ENCODE measurements at places on chromosomes 7 and 10.

DNA sequence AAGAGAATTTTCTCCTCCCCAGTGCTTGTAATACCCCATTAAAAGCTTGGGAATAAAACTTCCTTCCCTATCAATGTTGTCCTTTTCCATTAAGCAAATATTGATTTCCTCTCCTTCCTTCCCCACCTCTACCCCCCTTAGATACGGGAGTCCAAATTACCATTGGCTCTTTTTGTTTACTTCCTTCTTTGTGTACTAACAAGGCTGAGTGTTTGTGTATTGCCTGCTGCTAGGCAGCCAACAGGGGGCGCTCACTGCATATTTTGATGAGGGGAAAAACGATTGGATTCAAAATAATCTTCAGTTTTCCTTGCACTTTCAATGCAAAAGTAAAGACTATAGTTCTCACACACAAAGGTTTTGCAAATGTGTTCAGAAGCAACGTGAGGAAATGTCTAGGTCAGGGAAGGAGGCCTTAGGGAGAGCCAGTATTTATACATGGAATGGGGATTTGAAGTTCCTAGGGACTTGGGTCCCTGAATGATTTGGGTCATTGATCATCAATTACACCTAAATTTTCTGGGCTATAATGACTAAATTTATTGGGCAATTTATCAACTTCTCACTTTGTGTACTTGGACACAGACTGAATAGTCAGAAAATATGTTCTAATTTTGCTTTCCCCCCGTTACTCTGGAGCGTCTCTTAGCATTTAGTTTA is 23.6 kb upstream of the VPS41 start:
- no peak for DNase-seq

GRCh38 chr7:24428676-24429075 is 144.6 kb upstream of the PALS2 start:
- no peak for DNase-seq

DNA sequence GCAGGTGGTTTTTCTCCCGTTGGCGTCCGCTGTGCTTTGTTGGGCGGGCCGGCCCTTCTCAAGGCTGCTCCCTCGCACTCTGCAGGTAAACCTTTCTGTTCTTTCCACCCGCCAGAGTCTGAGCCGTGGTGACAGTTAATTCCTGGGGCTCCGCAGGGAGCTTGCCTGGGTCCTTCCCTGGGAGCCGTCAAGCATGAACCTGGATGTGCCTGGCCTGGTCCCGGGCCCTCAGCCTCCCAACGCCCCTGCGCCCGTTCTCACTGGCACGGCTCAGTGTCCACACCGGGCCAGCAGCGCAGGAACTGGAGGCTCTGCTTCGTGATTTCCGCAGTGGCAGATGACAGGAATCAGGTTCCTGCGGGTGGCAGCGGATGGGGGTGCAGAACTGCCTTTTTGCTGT is 10.9 kb upstream of the NKX6-2 start:
- no peak for DNase-seq

GRCh38 chr10:8677642-8678041 is 623.2 kb downstream of the GATA3 start:
- no peak for DNase-seq

- DNase-seq: peak; percentile 39
Observed at GRCh38 chr10:17454161-17455014, at the start of gene ST8SIA6. Gene ST8SIA6 (minus strand): TSS chr10:17454595. CDS start chr10:17454255, 340 bp downstream.

- DNase-seq: no peak
Observed at GRCh38 chr10:32059472-32059871, 3.2 kb upstream of the KIF5B start.

- no peak for DNase-seq
Observed at GRCh38 chr7:157432957-157433576, 96.3 kb downstream of the DNAJB6 start.

GRCh38 chr10:88316292-88316861 is 266.7 kb downstream of the RNLS start:
- no peak for DNase-seq

GRCh38 chr10:61993711-61994401 is 92.4 kb downstream of the ARID5B start:
- DNase-seq: no peak

- no peak for DNase-seq
Observed at GRCh38 chr10:97060441-97061084, 125.2 kb downstream of the SLIT1 start.

DNA sequence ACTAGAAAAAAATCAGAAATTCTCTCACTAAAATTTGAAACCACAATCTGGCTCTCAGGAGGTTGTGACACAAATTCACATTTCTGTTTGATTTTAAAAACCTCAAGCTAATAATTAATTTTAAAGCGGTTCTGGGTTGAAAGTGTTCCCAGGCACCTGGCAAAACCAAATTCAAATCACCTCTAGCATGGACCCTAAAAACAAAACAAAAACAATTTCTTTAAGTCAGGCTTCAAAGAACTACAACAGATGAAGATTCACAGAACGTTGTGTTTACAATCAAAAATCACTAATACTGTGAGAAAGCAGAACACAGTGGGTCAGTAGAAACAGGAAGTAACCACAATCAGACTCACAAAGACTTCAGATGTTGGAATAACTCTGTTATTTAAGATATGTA is 7.2 kb upstream of the RELN start:
- DNase-seq: no peak

DNA sequence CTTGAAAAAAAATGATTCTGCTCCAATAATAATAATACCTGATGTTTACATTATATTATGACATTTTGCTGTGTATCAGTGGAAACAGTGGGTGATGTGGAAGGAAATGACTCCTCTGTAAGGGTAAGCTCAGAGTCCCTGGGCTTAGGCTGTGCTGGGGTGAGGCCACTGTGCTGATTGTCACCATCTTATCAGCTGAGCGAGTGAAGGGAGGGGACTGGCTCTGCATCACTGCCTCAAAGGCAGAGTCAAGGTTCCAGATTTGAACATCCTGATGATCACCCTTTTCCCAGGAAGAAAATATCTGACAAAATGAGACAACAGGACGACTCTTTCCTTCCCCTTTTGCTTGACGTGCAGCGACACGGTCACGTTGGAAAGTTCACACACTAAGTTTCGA is 24.0 kb upstream of the HABP2 start:
- no peak for DNase-seq

DNA sequence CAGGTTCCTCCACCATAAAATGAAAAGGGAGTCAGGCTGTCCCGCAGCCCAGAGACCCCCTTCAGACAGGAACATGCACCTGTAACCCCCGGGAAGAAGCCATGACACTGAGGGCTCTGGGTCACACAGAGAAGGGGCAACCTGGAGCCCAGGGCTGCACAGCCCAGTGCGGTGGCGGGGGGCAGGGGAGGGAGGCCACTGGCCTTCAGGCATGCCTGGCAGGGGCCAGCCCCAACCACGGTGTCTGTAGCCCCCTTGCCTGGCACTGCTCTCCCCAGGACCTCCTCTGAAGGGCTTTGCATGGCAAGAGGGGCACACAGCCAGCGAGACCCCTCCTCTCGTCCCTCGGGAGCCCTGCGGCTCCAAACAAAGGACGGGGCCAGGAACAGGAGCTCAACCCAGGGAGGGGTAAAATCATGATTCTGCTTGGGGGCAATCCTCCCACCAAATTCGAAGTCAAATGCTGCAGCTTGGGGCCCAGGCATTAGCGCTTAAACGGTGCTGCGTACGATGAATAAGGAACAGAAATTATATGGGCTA is 235.1 kb downstream of the MAD1L1 start:
- DNase-seq: no peak

DNA sequence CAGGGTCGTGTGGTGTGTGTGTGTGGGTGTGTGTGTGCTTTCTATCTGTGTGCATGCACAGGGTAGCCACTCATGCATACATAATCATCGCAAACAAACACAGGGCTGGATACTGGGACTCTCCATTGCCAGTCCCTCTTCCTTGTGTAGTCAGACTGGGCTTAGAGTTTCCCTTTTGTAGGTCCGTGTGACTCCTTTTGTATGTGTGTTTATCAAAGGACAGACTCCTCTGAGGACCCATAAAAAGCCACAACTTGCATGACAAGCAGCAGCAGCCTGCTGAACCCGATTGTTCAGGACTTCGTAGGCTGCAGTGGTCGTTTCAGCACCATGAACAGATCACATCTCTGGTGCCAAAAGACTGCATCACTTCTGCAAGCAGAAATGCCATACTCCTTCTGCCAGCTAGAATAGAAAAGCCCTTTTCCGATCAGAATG is 895 bp downstream of the VSTM2A start:
- no peak for DNase-seq

DNA sequence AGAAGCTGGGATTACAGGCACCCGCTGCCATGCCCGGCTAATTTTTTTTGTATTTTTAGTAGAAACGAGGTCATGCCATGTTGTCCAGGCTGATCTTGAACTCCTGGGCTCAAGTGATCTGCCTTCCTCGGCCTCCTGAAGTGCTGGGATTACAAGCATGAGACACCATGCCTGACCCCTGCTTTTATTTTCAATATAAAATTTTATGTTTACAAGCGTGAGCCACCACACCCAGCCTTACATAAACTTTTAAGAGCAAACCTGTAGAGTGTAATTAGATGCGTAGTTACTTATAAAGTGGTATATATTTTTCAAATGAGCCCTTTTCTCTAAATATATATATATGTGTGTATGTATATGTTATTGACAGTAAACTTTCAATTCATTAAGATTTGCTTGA is 8.7 kb downstream of the CNNM2 start:
- no peak for DNase-seq

- no peak for DNase-seq
Observed at GRCh38 chr10:93567277-93568104, 1.0 kb downstream of the FFAR4 start.

- DNase-seq: no peak
Observed at GRCh38 chr7:137865764-137866163, 19.0 kb upstream of the DGKI start.

GRCh38 chr10:89171263-89171872 is 35.7 kb downstream of the CH25H start:
- DNase-seq: no peak

DNA sequence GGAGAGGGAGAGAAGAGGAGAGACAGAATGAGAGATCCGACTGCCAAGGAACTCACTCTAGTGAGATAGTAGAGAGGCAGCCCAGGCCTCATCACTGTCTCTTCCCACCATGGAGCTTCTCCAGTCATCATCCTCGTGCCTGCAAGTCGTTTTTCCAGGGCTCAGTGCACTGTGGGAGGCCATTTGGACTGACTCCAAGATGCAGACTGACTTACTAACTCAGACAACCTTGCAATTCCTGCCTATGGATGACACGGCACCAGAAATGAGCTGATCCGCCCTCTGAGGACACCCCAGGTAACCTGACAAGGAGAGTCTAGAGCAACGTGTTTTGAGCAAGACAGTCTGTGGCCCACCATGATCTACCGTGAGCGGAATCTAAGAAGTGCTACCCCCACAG is 154.9 kb downstream of the GLI3 start:
- no peak for DNase-seq

- no peak for DNase-seq
Observed at GRCh38 chr10:132618158-132618919, 80.8 kb downstream of the INPP5A start.

DNA sequence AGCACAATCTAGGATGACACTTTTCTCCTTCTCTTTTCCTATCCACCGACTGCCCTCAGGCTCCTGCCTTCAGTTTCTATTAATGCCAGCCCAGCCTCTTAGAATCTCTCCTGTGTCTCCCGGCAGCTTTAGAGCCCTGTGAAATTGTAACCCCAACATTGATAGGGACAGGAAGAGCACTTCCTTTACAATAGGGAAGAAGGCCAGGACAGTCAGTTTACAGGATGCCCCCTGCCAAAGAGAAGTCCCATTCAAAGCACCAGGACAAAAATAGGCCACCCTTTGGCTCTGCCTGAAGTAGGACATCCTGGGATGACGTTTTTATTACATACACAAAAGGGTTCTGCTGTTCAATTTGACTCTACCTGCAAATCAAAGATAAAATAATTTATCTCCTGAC is 64.7 kb upstream of the ANK3 start:
- no peak for DNase-seq

DNA sequence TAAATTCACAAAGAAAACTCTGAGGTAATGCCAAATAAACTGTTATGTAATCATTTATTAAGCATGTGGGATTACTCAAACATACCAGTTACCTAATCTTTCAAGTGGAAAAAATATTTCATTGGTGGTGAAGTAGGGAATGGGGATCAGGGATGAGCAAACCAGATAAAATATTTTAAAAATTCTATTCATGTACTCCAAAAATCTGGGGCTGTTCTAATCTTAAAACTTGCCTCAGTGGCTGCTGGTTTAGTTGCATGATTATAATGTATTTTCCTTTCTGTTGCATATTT is 19.5 kb downstream of the LMOD2 start:
- DNase-seq: no peak
